Posterior vena cava (tissue), 2 donors: ENCODE measurements at places on chromosomes 2 and 18. TPM values are rescaled to one million over a fixed set of nuclear protein-coding genes. Genes with fewer than 3 reads are reported as not detected.

SH3RF3 gene
- 14.1 TPM for total RNA-seq

GPR35 gene
- 1.8 TPM for total RNA-seq

CNTNAP5 gene
- total RNA-seq = not detected

SERPINB12 gene
- total RNA-seq = not detected

EMILIN1 gene
- total RNA-seq = 323 TPM

CYS1 gene
- 9.1 TPM for total RNA-seq

C1GALT1C1L gene
- 1.4 TPM for total RNA-seq
